LNCaP clone FGC (cell line): ENCODE measurements at places on chromosomes 7 and 10.

DNA sequence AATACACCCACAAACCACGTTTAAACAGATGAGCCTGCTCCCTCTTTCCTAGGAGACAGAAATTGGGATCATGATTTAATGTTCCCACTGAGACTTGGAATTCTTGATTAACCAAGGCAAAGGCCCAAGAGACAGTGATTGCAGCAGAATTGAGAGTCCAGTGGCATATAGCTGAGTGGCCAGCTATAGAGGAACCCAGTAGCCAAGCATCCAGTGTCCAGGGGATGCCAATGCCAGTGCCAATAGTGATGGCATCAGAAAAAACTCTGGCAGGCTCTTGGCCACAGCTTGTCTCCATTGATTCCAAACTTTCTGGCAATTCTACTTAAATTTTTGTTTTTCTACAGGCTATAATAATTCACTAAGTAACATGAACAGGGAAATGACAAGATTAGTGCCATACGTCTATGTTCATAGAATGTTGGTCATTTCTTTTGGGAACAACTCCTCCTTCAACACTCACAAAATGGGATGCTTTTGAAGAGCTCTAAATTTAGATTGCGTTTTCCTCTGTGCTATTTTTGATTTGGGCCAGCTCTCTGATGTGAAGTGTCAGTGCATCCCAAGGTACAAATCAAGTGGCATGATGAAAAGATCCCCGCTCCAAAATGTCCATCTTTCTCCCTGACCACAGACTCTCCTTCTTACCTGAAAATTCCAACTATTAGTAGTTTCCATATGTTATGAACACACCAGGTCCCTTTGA, 83.1 kb upstream of the A1CF start:
- no peak for DNase-seq

GRCh38 chr7:84895563-84895962, 291.3 kb downstream of the SEMA3D start:
- DNase-seq, result no peak

GRCh38 chr10:17655567-17656146, 11.7 kb downstream of the STAM start:
- DNase-seq, result no peak

GRCh38 chr10:96365571-96365970, 6.8 kb upstream of the OPALIN start:
- no peak for DNase-seq

GRCh38 chr10:32327364-32327691, 19.6 kb downstream of the EPC1 start:
- no peak for DNase-seq

DNA sequence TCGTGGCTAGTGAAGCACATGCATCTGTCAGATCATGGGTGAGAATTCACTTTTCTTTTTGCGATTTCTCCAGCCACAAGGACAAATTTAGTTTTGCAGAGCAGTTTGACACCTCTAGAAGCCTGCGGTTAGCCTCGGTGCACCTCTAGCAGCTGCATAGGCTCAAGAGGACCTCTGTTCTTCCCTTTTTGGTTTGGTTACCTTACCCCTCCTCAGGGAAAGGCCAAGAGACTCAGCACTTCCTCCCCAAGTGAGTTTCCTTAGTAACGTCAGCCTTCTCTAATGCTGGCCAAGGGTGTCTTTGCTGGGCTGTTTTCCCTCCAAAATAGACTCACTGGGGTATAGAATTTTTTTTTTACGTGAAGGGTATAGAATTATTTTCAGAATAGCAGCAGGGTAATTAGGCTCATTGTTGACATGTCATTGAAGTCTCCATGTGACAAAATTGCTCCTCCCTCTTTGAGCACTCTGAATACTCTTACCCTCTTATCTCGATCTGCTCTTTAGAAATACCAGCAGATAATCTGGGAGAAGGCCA, 97.8 kb downstream of the AUTS2 start:
- no peak for DNase-seq

GRCh38 chr7:139687211-139687954, 90.4 kb downstream of the HIPK2 start:
- no peak for DNase-seq

- no peak for DNase-seq
Observed at GRCh38 chr10:96691761-96692160, 28.6 kb downstream of the PIK3AP1 start.

- no peak for DNase-seq
Observed at GRCh38 chr7:135706858-135707569, 21.0 kb downstream of the SLC13A4 start.

- no peak for DNase-seq
Observed at GRCh38 chr7:98287486-98287959, 6.0 kb downstream of the BRI3 start.

GRCh38 chr7:54299426-54299825, 242.7 kb upstream of the VSTM2A start:
- DNase-seq, result no peak

DNA sequence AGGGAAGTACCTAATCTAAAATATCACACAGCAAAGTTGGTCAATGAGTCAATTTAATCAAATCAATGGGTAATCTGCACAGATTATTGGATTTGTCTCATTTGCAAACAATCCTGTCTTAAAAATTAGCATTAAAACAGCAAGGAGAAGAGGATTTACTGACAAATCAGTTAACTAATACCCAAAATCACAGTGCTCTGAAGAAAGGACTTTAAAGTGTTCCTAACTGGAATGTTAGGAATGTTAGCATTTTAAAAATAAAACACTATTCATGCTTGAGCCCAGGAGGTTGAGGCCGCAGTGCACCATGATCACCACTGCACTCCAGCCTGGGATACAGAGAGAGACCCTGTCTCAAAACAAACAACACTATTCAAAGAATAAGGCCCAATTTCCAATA, 83.1 kb downstream of the CHCHD3 start:
- DNase-seq, result no peak

GRCh38 chr10:86287110-86287793, 79.3 kb downstream of the GRID1 start:
- no peak for DNase-seq

DNA sequence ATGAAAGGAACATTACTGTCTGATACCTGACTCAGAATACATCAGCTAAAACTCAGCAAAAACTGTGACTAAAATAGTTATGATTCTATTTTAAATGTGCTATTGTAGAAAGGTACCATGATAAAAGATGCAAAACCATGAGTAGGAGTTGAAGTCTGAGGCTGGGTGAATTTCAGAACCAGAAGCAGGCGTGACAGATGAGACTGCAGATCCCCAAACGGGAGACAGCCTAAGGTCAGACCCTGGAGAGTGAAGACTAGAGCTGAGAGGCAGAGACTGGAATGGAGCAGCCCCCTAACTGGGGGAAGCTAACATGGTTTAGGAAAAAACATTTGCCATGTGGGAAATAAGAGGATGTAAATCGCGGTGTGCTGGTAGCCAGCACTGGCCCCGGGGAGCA, 275.8 kb downstream of the POM121L12 start:
- no peak for DNase-seq

DNA sequence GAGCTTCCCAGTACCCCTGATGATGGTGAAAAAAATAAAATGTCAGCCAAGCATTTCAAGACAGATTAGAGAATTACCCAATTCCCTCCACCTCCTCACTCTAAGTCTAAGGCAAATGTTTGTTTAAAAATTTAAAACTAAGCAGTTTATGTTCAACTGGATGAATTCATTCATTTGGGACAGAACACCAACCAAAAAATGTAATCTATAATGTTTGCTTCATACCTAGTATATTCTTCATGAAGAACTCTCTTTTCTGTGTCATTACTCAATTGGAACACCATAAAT, 325.7 kb upstream of the BMPER start:
- no peak for DNase-seq

- no peak for DNase-seq
Observed at GRCh38 chr10:6347391-6347951, 144.7 kb downstream of the PFKFB3 start.

- DNase-seq, result no peak
Observed at GRCh38 chr7:133744451-133744850, 382.7 kb upstream of the LRGUK start.

GRCh38 chr10:94890264-94891022, 48.0 kb upstream of the CYP2C9 start:
- no peak for DNase-seq

GRCh38 chr10:13820964-13821337, 234.2 kb downstream of the PRPF18 start:
- no peak for DNase-seq

DNA sequence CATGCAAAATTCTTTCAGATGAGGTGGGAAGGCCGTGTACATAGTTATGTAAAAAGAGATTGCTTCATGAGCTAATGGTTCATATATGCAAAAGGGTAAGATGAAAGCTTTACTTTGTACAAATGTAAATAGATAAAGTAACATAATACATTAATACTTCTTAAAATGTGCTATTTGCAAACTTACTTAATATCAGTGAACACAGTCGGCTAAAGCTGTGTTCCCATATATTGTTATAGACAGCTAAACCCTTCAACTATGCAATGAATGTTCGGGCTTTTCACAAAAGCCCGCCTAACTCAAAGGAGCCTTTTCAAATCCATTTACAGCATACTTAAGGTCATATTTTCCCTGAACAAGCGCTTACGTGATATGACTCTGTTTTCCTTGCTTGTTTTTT, 340.6 kb upstream of the GALNT17 start:
- DNase-seq, result no peak

DNA sequence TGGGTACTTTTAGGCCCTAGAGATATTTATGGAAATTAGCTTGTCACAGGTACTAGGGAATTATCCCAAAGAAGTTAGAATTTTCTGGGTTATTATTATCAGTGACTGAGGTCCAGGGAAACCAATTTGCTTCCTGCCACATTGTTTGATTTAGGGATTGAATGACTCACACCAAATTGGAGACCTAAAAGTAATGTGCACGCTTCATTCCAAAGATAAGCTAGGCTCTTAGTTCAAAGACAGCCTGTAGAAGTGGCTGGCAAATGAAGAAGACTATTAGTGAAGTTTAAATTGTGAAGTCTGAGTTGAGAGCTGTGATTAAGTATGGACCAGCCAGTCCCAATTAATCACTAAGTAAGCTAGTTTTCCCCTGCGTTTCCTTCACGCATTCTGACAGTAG, 188.1 kb upstream of the MYO3A start:
- no peak for DNase-seq

- no peak for DNase-seq
Observed at GRCh38 chr7:40656349-40656748, 521.5 kb downstream of the SUGCT start.

DNA sequence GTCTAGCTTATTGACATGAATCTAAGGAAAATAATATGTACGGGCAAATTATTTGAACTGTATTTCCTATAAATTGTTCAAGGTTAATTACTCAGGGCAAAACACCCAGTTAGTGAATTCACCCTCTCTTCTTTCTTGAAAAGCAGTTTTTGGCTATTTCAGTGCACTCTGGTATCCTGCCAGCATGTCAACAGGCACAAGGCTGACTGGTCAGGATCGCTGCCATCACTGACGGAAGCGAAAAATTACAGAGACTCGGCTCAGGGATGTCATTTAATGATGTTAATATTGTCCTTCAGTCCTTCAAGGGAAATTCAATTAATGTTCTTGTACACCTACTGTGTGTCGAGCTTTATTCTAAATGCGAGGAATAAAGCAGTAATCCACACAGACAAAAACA, 28.3 kb upstream of the OLAH start:
- no peak for DNase-seq
